ENCODE measurements at places on chromosomes 7 and 10.

GRCh38 chr10:14329746-14330173 lies 964 bp downstream of the FRMD4A start:
- no peak for DNase-seq

DNA sequence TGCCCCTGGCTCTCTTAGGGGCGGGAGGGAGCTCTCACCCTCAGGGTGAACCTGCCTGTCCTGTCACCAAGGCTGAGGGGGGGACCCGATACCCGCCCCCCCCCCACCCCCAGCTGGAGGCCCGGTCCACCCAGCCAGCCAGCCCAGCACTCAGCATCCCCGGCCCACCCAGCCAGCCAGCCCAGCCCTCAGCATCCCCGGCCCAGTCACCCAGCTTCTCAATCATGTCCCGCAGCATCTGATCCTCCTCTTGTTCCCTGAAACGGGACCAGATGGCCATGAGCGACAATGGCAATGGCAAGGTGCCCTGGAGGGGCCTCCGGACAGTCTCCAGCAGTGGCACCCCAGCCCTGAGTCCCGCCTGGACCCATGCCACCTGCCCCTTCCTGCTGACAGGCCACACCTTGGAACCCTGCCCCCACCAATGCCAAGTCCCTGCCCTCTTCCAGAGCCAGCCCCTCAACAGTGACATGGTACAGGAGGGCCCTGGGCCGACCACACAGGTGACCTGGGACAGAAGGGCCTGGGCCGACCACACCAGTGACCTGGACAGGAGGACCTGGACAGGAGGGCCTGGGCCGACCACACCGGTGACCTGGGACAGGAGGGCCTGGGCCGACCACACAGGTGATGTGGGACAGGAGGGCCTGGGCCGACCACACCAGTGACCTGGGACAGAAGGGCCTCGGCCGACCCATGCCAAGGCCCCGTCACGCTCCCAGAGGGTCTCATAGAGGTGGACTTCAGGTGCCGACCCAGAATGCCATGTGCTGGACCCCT lies 24.2 kb downstream of the MICALL2 start:
- DNase-seq: no peak

DNA sequence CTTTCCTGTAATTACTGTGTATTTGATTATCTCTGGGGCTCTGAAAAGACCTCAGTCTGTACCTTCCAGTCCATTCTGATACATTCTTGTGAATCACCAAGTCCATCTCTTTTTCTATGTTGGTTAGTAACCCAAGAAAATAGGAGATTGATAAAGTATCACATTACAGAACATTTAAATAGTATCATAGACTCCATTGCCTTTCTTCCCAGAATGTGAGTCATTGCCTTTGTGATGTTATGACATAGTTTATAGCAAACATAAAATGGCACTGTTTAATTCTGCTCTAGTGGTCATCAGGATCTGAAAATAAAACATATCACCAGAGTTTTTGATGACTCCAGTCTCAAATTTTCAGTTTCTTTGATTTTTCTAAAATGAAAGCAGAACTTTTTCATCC lies 78.4 kb downstream of the NRG3 start:
- no peak for DNase-seq

GRCh38 chr7:50629238-50629901 lies 64.2 kb upstream of the DDC start:
- DNase-seq: no peak

GRCh38 chr7:106572394-106573124 lies 88.4 kb downstream of the CCDC71L start:
- DNase-seq: no peak

DNA sequence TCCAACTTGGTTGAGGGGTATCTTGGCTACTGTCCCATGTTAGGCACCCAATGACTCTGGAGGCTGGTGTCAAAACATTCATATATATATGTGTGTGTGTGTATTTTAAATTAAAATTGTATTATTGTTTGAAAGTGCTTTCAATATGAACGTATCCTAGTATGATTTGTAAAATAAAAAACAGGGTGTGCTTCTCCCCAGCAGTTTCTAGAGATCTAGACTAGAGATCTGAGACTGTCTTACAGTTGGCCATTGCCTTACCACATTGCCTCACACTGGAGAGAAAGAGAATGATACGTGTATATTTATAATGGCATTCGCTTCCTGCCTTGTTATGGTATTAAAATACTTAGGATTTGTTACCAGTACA lies 1.2 kb downstream of the BAG3 start:
- DNase-seq: no peak

- no peak for DNase-seq
Observed at GRCh38 chr7:108348913-108349312, 107.3 kb downstream of the NRCAM start.

- no peak for DNase-seq
Observed at GRCh38 chr7:118305671-118306070, 81.2 kb downstream of the ANKRD7 start.

DNA sequence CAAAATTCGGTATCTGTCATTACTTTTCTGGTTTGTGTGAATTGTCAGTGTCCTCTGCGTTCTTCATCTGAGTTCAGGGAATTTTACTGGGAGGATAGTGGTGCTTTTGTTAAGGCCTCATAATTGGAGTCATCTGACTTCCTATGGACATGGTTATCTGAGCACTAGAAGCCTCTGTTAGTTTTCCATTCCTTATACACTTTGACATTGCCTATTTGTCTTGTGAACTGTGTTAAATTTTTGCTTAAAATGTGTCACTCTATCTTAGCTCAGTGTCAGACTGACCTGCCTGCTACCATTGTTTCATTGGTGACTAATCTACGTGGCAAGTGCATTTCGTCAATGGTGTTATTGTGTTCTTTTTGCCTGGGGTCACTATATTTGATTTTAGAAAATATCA lies 253.3 kb downstream of the SEMA3A start:
- DNase-seq: no peak

DNA sequence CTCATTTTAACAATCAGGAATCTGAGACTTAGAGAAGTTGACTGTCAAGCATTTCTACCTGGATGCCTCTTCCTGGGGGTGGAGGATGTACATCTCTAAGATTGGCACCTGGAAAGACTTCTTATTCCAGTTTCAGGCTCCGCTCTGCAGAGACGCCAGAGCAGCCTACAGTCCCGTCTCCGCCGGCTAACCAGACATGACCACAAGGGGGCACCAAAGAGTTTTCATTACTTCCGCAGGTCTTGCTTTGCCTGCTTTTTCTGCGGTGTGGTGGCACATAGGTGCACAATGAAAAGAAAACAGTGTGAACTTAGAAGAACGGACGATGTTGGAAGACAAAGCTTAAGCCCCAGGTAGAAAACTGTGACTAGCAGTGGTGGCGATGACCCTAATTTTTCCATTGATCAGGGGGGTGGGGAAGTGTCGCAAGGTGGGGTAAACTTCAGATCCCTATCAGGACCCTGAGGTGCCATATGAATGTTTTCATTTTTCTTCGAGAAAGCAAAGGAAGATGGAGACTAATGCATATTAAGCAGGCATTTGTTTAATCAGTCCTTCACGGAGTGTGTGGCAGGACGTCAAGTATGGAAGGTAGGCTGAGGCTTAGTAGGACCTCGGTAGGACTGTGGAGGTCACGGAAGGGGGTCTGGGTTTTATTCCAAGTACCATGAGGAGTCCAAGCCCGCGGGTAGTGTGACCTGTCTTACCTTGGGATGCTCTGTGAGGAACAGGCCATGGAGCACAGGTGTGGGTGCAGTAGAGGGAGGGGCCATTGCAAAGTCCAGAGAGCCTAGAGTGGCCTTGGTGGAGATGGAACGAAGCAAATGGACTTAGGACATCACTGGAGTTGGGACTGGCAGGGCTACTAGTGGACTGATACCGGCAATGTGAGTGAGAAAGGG lies 60.1 kb upstream of the SORCS3 start:
- peak; percentile 73 for DNase-seq

DNA sequence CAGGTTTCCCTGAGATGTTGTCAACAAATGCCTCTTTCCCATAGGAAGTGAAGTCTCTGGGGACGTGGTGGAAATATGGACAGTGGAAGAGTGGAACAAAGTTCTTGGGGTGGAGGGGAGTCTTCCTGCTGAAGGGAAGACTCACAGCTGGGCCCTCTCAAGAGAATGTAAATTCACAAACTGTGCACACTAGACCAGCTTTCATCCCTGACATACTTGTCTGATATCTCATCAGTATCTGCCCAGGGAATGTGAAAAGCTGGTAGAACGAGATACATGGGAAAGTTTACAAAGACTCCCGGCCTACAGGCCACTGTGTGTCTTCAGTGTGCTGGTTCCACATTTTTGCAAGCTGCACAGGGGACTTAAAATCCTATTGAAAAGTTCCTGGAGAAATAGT lies 16.7 kb upstream of the CCDC3 start:
- no peak for DNase-seq

DNA sequence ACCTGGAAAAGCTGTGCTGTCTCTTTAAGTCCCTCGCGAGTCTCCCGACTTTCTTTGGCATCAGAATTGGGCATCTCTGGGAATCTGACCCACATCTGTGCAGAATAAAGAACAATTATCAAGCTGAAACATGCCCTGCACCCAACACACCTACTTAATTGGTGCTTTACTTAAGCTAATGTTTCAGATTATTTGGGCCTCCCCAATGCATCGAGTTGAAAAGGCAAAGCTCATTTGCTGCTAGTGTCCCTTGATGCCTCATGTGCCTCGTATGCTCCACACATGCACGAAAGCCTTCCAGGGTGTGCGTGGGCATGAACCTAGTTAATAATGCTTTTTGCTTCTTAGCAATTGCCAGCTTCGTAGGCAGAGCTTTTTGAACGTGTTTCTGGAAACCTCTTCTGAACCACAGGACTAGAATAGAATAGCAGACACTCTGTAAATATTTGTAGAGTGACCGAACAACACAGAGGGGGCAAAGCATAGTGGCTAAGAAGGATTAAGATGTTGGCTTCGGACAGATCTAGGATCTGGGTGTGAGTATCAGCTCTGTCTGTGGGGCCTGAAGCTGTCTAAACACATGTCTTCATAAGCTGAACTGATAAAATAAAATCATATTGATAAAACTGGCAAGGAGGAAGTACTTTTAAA lies 26.7 kb upstream of the FGFR2 start:
- DNase-seq: no peak

DNA sequence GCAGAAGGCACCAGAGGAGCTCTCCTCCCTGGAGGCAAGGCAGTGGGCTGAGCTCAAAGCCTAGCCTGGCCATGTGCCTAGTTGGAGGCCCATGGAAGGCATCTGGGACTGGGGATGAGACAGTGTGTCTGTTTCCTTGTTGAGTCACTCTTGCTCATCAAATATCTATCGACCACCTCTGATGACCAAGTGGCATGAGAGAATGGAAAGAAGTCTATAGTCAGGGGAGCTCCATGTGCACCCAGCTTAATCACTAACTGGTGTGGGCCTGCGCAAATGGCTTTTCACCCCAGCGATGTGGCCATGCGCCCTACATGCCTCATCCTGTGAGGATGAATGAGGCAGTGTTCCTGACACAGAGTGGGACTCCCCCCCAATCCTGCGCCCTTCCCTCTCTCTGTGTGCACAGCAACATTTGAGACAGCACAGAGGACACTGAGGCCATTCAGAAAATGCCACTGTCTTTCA lies 229.9 kb downstream of the RPS24 start:
- no peak for DNase-seq

- no peak for DNase-seq
Observed at GRCh38 chr7:130476297-130477150, 15.4 kb upstream of the MEST start.

GRCh38 chr7:16091701-16092310 lies 329.5 kb downstream of the CRPPA start:
- DNase-seq: no peak

DNA sequence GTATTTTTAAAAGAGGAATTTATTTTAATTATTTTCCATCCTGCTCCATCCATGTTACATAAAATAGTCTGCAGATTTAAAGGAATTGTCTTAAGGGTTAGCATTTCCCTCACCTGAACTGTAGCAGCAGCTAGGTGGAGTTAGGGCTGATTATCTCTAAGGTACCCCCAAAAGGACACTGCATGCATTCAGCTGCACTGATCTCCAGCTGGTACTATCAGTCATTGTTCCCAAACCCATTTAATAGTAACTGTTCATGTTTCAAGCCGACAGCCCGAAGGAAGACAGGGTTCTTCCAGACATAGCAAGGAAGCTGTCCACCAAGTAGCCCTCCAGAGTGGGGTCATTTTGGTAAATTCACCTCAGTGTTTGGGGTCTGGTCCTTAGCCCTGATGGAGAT lies 48.7 kb downstream of the FAM171A1 start:
- no peak for DNase-seq

All from activated naive CD8-positive, alpha-beta T cell treated with anti-CD3 and anti-CD28 coated beads, Interleukin-2, amount 50 U/mL, for 24 hours (primary cell).